ENCODE measurements at places on chromosomes 7 and 10.

DNA sequence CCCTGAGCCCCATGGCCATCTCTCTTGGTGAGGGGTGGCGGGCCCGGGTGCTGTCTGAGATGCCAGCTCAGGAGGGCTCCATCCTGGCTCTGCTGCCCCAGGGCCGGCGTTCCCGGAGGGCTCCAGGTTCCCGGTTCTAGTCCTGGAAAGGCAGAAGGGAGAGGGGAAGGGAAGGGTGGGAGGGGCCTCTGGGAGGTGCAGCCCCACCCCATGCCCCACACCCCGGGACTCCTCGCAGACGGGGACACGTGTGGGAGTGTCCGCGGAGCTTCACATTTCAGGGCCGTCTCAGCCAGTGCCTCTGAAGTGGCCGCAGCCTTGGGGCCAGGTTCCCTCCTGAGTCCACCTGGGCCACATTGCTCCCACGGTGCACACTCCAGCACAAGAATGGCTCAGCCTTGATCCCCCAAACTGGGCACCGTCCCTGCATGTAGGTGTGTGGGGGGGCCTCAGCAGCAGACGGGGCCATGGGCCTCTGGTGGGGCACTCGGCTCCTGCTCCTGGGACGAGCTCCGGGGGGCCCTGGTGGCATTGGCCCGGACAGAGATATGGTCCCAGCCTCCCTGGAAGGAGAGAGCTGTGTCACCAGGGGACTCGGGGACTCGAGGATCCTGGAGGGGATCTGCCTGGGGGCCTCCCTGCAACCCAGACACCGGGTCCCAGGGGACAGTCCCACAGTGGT, 5.8 kb downstream of the BHLHA15 start:
- no peak for DNase-seq

DNA sequence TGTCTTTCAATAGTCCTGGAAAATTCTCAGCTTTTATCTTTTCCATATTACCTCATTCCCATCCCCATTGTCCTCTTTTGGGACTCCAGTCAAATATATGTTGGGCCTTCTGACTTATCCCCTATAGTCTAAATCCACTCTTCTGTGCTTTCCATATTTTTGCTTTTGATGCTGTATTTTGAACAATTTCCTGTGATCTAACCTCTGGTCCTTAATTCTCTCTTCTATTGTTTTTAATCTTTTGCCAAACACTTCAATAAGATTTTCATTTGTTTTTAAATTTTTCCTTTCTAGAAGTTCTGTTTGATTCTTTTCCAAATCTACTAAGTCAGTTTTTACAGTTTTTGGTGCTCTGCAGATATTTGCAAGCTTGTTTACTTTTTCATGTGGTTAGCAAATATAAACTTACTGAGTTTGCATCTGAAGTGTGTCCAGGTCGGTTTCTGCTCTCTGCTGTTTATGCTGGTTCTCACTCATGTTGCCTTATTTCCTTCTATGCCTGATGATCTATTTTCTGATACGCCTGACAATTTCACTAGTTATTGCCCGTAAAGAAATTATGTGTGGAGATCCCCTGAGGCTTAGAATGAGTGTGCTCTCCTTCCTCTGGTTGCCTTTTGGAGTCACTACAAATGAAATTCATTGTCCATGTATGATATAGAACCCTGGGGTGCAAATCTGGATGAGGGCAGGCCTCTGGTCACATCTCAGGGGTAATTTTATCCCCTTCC, 110.4 kb downstream of the RBM20 start:
- no peak for DNase-seq

DNA sequence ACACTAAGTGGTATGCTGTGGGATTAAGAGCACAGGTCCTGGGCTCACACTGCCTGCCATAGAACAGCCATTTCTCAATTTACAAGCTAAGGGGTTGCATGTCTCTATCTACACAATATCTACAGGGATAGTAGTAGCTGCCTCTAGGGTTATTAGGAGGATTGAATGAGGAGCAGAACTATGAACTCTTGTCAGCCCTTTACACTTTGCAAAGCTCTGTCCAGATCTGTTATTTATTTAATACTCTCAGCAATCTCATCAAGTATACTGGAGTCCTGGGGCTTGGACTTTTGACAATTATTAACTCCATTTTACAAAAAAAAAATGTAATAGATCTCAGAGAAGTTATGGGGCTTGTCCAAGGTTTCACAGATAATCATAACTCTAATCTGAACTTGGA, 6.8 kb downstream of the OPALIN start:
- DNase-seq: no peak

DNA sequence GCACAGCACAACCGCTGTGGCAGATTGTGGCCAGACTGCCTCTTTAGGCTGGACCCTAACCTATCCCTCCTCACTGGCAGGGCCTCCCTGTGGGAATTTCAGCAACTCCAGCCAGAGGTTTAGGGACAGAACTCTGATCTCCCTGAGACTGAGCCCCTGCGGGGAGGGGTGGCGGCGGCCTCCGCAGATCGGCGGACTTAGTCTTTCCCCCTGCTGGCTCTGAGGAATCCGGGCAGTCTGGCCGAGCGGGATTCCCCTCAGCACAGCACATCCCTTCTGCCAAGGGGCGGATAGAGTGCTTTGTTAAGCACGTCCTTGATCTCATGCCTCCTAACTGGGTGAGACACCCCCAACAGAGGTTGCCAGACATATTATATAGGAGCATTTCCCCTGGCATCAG, 224.2 kb upstream of the NPY start:
- no peak for DNase-seq

- no peak for DNase-seq
Observed at GRCh38 chr7:54785261-54785660, 26.2 kb upstream of the SEC61G start.

All from AG09309 (cell line).